Stimulated activated naive CD8-positive, alpha-beta T cell treated with anti-CD3 and anti-CD28 coated beads, Interleukin-15, Interleukin-2, amounts not matched to agents 100 U/mL and 50 U/mL, for 24 hours (primary cell): ENCODE measurements at places on chromosomes 3 and 15.

GRCh38 chr3:135197246-135197645, 402.2 kb downstream of the EPHB1 start:
- DNase-seq = no peak

GRCh38 chr3:59065240-59065639, 15.4 kb upstream of the CFAP20DC start:
- no peak for DNase-seq

- DNase-seq = no peak
Measured at GRCh38 chr15:44782516-44782915, 46.2 kb downstream of the TRIM69 start.

DNA sequence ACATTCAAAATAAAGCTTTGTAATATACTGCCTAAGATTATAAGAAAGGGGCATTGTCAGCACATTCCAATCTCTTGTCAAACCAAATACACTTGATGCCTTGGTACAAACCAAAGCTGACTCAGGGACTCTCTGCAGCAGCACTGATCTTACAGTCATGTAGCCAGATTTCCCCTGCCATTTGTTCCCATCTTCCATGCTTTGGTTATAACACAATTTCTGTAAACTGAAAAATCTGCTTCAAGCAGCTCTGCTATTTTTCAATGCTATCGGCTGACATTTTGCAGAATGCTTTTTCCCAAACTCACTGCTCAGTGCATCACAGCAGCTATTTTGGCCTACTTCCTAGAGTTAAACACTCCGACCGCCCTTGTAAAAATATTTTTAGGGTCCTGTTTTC, 18.2 kb downstream of the PLOD2 start:
- DNase-seq = no peak

GRCh38 chr15:79211481-79211880, 71.0 kb upstream of the ANKRD34C start:
- DNase-seq = no peak

- no peak for DNase-seq
Measured at GRCh38 chr3:33317963-33318709, 40.9 kb downstream of the FBXL2 start.

DNA sequence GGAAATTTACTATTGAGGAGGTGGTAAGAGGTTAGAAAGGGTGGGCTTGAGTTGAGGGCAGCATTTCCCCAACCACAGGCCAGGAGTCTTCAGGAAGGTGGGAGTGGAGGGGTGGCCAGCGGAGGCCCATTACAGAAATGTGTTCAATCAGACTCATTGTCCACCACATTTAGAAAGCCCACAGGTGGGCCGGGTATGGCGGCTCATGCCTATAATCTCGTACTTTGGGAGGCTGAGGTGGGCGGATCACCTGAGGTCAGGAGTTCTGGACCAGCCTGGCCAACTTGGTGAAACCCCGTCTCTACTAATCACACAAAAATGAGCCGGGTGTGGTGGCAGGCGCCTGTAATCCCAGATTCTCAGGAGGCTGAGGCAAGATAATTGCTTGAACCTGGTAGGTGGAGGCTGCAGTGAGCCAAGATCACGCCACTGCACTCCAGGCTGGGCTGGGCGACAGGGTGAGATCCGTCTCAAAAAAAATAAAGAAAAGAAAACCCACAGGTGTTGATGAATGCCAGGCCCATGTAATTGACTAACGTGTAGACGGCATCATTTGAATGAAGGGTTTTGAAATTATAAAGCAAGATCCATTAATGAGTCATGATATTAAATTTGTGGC, 12.2 kb upstream of the SYNM start:
- DNase-seq = no peak

GRCh38 chr3:135991621-135992020, 26.1 kb downstream of the PPP2R3A start:
- no peak for DNase-seq

GRCh38 chr3:46124216-46125177, 83.6 kb downstream of the CCR1 start:
- DNase-seq = no peak

- DNase-seq = no peak
Measured at GRCh38 chr15:78037779-78038305, 39.7 kb downstream of the TBC1D2B start.

DNA sequence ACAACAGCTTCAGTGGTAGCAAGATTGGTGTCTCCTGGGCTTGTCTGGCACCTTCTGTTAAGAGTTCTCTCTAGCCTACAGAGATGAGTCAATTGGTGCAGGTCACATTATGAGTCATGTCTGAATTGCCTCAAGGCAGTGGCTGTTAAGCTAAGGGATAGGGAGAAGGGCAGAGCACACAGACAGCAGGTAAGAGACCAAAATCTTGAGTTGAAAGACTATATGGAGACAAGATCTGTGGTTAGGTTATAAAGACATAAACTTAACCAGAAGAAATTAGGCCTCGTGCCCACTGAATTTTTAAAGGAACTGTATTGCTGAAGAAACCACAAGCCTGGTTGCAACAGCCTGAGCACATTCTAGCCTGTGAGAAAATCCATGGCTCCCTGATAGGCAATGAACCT, 19.2 kb upstream of the KPNA1 start:
- peak; percentile 46 for DNase-seq

DNA sequence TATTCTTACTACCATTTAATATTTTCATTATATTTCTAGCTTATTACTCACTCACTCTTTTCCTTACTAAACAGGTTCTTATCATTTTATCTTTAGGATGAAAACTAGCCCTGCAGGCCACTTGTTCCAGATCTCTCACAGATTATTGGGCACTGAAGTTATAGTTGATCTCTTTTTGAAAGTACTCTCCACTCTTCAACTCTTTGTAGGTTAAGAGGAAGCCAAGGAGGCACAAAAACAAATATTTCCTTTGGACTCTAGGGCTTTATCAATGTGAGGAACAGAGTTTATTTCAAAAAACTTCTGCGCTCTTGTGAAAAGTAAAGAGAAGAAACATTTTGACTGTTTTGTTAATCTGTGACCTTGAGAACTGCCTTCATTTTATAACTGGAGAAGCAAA, 96.0 kb upstream of the NPHP3 start:
- DNase-seq = no peak

- DNase-seq = no peak
Measured at GRCh38 chr3:127698691-127699415, 26.1 kb downstream of the ABTB1 start.

DNA sequence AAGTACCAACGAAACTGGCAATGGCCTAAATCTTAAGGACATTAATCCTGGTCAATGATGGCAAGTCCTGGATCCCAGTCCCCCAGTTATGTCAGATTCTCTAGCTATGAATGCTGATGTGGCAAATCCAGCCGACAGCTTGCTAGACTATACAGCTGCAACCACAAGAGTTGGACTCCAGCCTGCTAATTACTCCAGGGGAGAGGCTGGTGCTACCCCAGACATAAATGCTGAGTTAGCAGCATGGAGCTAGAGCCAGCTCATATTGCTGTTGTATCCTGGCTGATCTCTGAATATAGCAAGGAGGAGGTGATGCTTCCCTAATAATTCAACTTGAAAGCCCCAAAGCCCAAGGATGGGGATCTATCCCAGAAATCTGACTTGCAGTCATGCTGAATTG, 207.1 kb downstream of the LRRN1 start:
- no peak for DNase-seq

DNA sequence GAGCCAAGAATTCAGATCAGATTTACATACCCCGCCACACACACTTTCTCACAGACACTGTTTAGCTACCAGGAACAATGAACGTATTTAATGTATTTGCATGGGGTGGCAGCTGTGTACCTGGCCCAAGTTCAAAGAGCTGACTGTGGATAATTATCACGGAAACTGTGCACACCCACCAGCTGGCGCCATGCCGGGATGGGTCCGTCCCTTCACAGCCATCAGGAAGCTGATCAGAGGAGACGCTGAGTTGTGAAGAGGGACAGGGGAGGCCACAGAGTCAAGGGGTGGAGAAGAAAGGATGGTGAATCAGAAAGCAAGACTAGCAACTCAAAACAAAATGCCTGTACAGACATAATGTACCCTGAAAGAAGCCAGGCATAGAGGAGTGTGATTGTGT, 13.1 kb upstream of the PLA2G4D start:
- peak; percentile 19 for DNase-seq

GRCh38 chr15:38714309-38715072, 149.9 kb upstream of the RASGRP1 start:
- no peak for DNase-seq

DNA sequence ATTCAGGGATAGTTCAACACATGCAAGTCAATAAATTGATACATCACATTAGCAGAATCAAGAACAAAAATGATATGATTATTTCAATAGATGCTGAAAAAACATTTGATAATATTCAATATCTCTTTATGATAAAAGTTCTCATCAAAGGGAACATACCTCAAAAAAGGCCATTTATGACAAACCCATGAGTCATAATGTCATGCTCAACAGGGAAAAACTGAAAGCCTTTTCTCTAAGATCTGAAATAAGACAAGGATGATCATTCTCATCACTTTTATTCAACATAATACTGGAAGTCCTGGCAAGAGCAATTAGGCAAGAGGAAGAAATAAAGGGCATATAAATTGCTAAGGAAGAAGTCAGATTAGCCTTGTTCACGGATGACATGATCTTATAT, 54.1 kb upstream of the TMEM158 start:
- no peak for DNase-seq

DNA sequence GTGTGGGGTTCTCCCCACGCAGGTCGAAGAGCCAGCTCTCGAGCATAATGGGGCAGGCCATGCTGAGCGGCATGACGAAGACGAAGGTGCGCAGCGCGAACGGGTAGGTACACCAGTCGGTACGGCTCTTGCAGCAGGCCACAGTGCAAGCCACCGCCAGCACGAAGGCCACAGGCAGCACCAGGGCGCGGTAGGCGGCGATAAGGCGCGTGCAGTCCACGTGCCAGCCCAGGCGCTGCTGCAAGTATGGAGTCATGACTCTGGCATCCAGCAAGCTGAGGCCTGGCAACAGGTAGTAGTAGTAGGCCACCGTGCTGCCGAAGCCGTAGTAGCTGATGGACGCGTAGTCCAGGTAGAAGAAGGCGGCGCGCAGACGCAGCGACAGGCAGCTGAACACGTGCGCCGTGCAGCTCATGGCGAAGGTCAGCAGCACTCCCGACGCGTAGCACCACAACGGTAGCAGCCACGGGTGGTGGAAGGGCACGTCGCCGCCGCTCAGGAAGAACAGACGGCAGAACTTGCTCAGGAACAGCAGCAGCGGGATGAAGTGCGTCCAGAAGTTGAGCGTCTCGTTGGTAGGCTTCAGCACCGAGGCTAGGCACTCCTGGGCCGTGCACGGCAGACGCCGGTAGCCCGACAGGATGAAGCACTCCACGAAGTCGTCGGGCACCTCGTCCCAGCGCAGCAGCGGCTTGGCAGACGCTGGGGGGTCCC, 797 bp downstream of the PAQR9 start:
- no peak for DNase-seq

- DNase-seq = no peak
Measured at GRCh38 chr3:53588122-53588521, 93.7 kb downstream of the CACNA1D start.

DNA sequence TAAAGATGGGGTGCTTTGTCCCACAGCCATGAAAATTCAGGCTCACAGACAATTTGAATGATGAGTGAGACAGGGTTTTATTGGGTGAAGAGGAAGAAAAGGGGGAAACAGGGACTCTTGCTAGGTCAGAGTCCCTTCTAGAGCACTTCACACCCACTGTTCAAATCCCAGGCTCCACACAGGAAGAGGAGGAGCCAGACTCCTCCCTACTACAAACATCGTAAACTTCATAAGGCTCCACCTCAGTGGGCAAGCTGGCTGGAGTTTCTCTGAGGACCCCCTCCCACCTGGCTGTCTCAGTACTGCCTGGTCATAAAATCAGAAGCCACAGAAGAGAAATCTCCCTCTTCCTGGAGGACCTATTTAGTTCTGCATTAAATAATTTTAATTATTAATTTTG, 80.3 kb upstream of the KCNMB2 start:
- no peak for DNase-seq

GRCh38 chr15:79307251-79307650, 3.7 kb upstream of the TMED3 start:
- peak; percentile 11 for DNase-seq

DNA sequence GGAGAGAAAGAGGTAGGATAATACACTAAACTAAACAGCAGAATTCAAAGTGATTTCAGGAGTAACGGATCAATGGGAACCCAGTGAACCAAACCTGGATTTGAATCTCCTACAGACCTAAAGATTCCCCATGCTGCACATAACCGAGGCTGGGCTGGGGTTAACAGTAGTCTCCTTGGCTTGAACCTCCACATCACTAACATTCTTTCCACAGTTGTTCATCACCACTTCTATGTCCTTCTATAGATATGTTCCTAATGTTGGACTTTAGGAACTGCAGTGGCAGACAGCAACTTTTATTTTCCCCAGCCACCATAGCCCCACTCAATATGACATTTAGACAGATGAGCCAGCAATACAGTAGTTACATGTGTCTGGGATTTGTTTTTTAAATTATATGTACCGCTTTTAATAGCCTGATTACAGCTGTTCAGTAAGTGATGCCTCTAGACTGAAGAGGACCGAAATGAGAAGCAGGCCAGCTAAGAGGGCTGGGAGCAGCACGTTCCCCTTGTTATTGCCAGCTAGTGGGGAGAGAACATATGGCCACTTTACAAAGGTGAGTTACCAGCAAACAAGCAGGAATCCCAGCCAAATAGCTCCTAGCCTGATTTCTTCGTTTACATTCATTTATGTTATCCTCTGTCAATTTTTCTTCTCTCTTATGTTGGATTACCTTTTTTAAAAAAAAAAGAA, 472.6 kb upstream of the CDIN1 start:
- DNase-seq = no peak

- no peak for DNase-seq
Measured at GRCh38 chr3:161393310-161393709, 22.0 kb upstream of the SPTSSB start.

DNA sequence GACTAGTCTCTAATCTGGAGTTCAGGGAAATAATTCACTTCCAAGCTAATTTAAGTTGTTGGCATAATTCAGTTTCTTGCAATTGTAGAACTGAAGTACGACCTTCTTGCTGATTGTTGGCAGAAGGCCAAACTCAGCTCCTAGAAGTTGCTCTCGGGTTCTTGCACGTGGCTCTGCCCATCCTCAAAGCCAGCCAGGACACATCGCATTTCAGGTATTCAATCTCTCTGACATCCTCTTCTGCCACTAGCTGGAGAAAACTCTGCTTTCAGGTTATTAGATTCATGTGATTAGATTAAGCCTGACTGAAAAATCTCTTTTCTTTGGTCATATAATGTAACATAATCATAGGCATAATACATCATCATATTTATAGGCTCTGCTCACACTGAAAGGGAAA, 362.0 kb downstream of the ZPLD1 start:
- no peak for DNase-seq

DNA sequence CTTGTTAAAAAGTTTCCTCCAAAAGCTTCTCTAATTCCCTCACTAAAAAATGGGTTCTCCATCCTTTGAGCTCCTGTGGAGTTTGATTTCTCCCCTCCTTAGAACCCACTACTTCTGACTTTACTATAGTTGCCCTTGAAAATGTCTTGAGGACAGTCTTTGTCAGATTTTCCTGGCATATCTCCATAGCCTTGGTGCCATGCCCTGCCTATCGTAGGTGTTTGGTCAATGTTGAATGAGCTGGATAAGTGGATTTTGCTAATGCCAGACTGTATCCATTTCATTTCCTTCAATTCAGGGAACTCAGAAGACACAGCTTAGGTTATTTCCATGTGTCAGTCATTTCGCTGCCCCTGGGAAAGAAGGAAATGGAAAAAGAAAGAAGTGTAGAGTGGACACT, 40.6 kb downstream of the TMEM266 start:
- DNase-seq = no peak

GRCh38 chr3:55434789-55435188, 52.3 kb downstream of the WNT5A start:
- peak; percentile 14 for DNase-seq

GRCh38 chr3:184700759-184701158, 11.1 kb downstream of the MAGEF1 start:
- no peak for DNase-seq

- no peak for DNase-seq
Measured at GRCh38 chr15:66938114-66938830, 127.1 kb upstream of the SMAD3 start.
